ENCODE measurements at places on chromosomes 5 and 9. TPM values are rescaled to one million over a fixed set of nuclear protein-coding genes. Genes with fewer than 3 reads are reported as not detected.

The RECK gene
- 9.9 TPM for total RNA-seq

The ITK gene
- 0.52 TPM for total RNA-seq

The PCDHB2 gene
- 23.1 TPM for total RNA-seq

GRCh38 chr9:137406085-137406760, 16.7 kb downstream of the EXD3 start:
- H3K36me3 ChIP-seq = peaks cover 15% of the 10 kb centered on the region
- no peak overlapping the region for H3K27ac ChIP-seq
- H3K4me1 ChIP-seq = no peaks in the 10 kb centered on the region
- no peak for DNase-seq

DNA sequence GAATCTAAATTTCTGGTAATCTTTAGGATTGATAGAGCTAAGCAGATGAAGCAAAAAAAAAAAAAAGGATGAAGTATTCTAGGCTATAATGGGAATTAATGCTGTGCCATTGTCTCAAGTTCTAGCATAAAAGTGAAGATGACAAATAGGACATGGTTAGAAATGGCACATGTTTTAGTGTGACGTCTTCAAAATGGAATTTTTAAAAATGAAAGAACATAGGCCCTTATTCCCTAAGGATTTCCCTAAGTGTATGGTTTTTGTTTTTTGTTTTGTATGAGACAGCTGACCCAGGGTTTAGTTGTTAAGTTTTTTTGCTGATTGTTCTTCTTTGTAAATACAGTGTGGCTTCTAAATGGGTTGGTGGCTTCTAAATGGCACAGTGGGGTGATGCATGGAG, 7.1 kb downstream of the TLE4 start:
- no peak overlapping the region for H3K4me3 ChIP-seq
- H3K4me1 ChIP-seq = peaks cover 71% of the 10 kb centered on the region
- DNase-seq = no peak

The IFNA2 gene
- not detected for total RNA-seq

The GABRG2 gene
- 3.7 TPM for total RNA-seq
